ENCODE measurements at places on chromosomes 7 and 10.

DNA sequence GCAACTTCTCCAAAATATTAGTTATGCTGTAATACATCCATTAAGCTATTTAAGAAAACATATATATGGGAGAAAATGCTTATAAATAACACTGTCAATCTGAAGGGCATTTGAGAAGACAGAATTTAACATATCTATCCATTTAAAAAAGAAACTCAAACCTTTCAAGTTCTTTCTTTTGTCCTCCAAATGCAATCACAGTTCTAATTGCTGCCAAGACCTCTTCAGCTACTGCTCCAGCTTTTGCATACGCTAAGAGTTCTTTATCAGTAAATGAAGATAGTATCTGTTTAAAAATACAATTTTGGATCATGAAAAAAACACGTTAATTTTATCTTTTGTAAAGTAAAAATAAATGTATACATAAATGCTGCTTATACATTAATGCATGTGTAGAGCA, 39.6 kb downstream of the ABCB1 start:
- DNase-seq: no peak

DNA sequence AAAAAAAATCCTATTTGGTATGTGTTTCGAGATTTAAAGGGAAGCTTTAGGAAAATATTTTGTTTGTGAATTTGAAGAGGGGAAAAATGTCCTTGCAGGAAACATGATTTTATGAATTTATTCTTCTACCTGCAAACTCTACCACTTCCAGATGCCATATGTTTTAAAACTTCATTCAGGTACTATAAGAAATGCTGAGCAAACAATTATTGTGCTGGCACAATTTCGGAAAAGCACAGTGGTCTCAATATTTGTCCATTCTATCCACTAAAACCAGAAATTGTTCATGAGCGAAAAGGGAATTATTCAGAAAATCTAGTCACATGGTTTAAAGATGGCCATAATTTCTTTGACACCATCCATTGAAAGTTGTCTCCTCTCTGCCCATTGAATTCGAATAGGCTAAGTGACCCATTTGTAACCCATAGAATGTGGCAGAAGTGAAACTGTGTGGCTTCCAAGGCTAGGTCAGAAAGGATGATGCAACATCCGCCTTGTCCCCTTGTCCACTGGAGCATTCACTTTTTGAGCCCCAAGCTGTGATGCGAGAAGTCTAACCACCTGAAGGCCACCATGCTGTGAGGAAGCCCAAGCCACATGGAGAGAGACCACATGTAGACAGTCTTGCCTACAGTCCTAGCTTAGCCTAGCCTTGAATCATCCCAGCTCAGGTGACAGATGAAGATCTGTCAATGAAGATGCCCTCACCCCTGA, 189.8 kb upstream of the PRKCQ start:
- DNase-seq: no peak

DNA sequence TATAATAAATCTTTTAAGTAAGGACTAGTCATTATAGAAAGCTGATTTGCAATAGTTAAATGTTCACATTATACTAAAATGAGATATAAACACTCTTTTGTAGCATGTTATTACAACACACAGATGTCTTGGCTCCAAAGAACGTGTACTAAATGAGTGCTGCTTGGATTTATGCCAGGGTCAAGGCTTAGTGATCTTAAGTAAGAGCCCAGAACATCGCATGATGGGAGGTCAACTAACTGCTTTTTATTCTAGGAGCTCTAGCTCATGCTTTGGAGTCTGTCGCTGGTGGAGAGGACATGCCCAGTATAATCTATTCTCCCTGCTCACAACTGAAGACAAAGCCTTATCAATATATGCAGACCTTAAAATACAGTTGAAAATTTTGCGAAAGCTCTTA, 315.1 kb downstream of the BBS9 start:
- DNase-seq: no peak

GRCh38 chr7:130990178-130990832, 256.3 kb upstream of the KLF14 start:
- no peak for DNase-seq

GRCh38 chr10:47350671-47351640, 2.8 kb downstream of the RBP3 start:
- no peak for DNase-seq

DNA sequence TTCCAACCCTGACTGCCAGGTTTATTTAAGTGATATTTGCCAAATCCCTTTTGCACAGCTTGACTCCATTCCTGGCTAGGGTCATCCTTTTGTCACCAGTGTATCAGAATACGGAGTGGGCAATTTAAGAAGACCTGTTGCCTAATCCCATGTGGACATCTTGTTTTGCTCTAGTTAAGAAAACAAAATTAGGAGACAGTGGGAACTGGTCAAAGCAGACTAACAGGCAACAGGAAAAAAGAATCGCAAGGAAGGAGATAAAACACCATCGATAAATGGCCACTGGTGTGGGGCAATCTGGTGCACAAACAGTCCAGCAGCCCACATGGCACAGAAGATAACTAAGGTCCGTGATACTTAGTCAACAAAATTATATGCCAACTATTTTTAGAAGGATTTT, 21.4 kb downstream of the KDM7A start:
- no peak for DNase-seq

DNA sequence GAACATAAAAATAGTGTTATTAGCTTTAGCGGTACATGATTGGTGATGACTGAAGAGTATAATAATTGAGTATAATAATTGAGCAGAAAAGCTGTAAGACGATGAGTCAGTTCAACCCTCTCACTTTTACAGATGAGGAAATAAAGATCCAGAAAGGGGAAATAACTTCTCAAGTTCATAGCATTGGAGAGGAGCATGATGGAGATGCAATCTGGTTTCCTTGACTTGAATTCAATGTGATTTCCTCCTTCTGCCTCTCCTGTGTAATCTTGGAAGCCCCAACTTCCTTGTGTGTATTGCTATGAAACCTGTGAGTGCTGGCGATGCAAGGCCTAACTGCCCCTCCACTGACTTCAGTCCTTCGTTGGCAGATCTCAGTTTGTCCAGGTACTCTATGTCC, 265.1 kb downstream of the LRMDA start:
- no peak for DNase-seq

- DNase-seq: no peak
These were observed 74.3 kb upstream of the PCBD1 start for GRCh38 chr10:70962686-70963085.

DNA sequence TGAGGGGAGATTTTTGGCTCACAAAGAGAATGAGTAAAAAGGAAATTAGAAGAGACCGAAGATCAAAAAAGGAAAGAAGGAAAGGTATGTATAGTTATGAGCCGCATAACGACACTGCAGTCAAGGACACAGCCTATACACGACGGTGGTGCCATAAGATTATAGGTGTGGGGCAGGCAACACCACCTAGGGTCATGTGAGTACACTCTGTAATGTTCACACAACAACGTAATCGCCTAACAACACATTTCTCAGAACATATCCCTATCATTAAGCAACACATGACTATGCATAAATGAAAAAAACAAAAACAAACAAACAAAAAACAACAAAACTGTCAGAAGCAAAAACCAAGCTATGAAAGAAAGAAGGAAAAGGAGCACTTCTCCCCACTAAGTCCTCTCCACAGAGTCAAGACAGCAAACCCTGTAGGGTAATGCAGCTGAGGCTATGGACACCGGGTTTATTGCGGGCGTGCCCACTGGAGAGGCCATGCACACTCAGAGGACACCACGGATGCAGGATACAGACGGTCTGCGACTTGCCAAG, 45.1 kb downstream of the PIP4K2A start:
- no peak for DNase-seq

DNA sequence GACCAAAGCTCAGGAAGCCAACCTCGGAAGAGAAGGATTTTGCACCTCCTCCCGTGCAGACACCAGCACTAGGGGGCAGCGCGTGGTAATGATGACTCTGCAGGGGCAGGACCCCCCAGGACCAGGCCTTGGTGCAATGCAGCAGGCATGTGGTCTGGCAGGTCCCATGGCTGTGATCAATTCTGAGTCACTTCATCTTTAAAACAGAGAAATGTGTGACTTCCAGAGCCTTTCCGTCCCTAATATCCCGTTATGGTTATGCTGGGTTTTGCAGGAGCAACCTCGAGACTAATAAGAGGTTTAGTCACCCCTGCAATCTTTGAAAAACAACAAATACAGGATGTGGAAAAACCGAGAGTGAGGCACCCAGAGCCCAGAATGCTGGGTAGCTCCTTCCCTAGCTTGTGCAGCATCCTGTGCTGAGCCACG, 30.2 kb upstream of the GJD4 start:
- no peak for DNase-seq

DNA sequence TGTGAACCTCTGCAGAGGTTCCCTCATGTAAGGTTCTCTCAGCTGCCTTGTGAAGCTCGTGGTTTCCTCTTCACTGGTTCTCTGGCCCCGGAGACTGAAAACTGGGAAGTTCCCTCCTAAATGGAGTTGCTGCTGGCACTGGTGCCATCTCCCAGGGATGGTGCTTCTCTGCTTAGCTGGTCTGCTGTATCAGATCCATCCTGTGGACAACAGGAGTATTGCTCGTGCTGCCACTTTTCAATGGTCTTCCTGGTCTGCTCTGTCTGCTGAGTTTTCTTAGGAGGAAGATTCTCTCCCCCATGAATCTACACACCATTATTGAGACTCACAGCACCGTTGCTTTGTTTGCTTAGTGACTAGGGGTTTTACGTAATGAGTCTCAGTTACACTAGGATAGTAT, 247.8 kb downstream of the OTUD1 start:
- no peak for DNase-seq

GRCh38 chr7:45140827-45141226, 16.8 kb upstream of the RAMP3 start:
- DNase-seq: no peak

DNA sequence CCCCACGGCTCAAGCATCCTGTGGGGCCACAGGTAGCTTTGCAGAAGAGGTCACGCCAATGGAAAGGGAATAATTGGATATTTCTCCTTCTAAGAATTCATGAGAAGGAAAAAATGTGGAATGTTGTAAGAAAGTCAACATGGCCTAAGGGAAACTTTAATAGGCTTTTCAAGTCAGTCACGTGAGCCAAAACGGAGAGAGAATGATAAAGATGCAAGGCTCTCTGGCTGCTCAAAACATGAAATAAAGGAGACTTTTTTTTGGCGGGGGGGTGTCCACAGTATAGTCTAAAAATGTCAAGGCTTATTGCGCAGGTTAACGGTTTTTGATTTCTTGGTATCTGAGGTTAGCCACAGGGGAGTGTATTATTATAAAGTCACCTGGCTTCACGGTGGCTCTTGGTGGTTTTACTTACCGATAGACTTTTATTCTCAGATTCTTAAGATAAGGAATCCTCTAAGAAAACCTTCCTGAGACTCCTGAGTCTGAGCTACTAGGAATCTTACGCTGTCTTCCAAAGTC, 148.1 kb downstream of the ARHGAP21 start:
- DNase-seq: no peak

GRCh38 chr7:141675436-141676215, 26.3 kb downstream of the DENND11 start:
- no peak for DNase-seq

- peak; percentile 58 for DNase-seq
These were observed 48.8 kb upstream of the CARD11 start for GRCh38 chr7:3092468-3092867.

DNA sequence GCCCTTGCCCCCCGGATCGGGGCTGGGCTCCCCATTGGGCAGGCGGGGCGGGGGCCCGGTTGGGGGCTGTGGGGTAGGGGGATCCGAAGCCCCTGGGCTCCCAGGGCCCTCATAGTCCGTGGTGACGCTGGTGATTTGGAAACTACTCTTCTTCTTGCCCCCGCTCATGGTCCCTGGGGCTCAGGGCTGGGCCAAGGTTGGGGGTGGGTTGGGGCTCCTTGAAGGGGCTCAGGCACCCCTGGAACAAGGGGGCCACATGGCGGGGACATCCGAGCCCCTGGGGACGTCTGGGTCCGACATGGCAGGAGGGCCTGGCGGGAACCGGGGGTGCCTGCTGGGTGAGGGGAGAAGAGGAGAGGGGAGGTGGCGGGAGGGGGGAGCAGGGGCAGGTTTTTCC, 1.1 kb downstream of the TSC22D4 start:
- DNase-seq: no peak

DNA sequence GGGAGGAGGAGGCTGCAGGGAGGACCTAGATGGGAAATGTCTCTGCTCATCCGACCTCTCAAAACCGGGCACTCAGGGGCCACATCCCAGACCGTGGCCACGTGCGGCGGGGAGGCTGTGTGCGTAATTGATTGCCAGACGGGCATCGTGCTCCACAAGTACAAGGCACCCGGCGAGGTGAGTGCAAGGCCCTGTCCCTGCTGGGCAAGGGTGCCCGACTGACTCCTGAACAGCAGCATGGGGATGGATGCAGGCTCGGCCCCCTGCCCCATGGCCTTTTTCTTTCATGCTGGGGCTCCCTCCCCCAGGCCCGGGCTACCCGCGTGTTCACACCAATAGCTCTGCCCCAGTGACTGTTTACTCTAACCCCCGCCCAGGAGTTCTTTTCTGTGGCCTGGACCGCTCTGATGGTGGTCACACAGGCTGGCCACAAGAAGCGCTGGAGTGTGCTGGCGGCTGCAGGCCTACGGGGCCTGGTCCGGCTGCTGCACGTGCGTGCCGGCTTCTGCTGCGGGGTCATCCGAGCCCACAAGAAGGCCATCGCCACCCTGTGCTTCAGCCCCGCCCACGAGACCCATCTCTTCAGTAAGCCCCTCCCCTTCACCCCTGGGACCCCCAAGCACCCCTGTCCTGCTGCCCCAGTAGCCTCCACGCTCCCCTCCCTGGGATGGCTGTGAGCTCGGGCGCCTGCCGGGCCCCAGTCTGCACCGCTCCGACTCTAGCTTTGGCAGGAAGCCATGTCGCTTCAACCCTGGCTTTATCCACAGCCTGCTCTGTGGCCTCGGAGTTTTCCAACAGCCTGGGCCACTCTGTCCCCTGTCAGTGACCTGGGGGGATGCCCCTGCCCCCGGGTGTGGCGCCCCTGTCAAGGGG, 3.9 kb downstream of the LRWD1 start:
- no peak for DNase-seq

- no peak for DNase-seq
These were observed 9.8 kb upstream of the CDHR1 start for GRCh38 chr10:84184517-84184916.

DNA sequence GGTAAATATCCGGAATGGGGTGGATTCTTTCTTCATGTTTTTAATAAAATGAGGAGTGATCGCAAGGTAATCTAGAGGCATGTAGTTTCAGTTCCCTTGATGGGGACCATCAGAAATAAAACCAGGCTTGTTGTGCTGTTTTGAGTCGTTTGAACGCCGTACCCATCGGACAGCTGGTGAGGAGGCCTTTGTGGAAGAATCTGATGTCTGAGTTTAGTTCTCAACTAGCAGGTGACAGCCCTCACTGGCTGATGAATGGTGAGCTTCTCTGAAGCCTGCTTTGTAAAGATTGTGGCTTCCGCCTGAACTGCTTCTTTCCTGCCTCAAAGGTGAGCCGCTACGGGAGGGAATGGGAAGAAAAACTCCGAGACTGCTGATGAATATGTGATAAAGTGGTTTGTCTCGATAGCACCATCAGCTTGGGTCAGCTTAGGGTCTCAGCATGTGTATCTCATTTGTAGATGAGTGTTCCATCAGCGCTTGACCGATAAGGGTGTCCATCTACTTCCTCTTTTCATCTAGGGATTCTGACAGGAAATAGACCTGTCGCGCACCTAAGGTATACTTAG, 977 bp downstream of the TMEM248 start:
- DNase-seq: peak; percentile 4

Data from stimulated activated CD8-positive, alpha-beta memory T cell treated with anti-CD3 and anti-CD28 coated beads, Interleukin-15, amount 100 ng/mL, for 4 hours (primary cell).